ENCODE measurements at places on chromosomes 13 and 19.
A peak's percentile ranks its signal among the peaks of the same experiment; 100 is the strongest.

DNA sequence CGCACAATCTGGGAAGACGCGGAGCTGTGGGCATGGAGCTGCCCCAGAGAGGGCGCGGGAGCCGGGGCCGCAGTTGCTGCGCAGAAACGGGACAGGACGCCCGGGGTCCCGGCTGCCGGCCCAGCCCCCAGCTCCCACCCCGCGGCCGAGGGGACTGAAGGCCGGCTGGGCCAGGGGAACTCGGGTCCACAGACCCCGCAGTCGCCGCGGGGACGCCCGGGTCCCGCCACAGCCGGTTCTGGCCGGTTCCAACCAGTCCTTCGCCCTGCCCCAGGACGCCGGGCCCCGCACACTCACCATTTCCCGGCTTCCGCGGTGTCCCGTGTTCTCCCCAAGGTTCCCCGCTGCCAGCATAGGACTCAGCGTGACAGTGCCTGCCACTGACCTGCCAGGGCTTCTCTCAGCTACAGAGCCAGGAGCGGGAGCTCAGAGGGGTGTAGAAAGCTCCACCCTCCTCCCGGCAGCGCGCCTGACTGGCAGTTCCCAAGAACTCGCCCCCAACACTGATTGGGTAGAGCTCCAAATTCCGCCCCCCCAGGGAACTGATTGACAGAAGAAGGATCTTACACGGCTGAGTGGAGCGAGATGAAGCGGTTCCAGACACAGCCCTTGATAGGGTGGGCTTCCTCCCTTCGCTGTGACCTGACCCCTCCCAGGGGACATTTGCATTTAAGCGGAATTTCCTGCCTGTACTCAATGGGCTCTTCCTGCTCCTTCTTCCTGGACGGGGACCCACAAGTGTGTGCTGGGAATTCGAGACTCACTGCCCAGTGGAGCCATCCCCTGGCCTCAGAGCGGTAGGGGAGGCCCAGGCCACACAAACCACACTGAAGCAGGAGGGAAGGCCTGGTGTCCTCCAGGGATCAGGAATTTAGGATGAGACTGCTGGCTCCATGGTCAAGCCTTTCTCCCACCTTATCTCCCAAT lies at the start of gene ZNF442:
Gene ZNF442 (minus strand): TSS at position 448 of the 927 bp plus-strand sequence. CDS start 2,052 bp downstream, outside the sequence.
- peak; percentile 94 for DNase-seq

DNA sequence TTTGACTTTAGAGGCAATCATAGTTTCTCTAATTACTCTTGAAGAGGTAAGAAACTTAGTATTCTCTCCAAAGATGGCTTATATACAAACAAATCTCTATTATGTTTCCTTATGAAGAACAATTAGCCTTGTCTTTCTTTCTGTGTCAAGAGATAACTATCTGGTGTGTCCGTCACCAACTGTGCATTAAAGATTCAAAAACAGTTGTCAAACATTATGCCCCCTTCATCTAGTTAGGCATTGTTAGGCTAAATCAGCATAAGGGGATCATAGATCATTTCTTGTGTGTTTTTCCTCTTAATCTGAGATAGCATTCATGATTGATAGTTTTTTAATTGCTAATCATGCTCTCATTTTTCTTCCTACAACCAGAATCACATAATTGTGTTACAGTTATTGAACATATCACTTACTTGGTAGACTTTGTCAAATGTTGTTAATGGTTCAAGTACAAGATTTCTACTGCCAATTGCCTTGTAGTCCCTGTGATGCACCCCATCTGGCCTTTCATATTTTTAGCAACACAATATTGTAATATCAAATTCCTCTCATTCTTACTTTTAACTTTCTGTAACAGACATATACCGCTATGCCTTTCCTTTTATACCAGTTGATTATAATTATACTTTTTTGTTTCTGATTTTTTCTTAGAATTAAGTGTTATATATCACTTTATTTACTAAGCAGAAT lies 612.7 kb downstream of the SLITRK6 start:
- no peak for DNase-seq

DNA sequence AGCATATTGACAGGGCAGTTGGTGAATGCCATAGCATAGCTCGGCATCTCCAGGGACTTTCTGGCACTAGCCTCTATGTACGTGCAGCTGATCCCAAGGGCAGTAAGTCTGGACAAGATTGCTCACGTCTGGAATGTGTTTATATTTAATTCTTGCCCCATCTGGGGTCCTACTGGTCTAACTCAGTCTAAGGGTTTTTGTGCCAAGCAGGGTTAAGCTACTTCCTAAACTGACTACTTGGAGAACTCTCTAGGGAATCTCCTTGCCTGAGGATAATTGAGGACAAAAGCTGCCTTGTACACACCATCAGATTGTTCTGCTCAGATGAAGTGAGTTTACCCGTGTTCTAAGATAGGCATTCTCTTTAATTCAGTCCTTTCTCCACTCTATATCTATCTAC lies 358.1 kb downstream of the MYO16 start:
- DNase-seq: no peak

- peak; percentile 82 for DNase-seq
Measured at GRCh38 chr19:4327877-4328242, 10.8 kb downstream of the STAP2 start.

DNA sequence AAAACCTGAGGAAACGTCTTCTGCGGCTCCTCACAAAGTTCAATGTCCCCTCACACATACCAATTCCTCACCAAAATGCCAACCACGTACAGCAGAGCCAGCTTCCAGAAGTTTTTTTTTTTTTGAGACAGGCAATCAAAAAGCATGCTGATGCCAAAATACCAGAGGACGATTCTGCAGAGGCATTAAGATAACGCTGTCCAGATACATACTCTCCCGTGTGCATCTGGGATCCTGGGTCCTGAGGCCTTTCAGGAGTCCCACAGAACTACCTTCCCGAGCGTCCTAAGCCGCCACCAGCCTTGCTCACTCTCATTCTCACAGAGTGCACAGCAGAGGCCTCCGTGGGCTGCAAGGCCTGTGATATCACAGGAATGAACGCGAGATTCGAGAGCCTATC lies 5.0 kb downstream of the DCUN1D2 start:
- no peak for DNase-seq

GRCh38 chr13:50643060-50643459 lies 200.4 kb downstream of the DLEU7 start:
- no peak for DNase-seq

GRCh38 chr13:66842766-66843165 lies 387.4 kb downstream of the PCDH9 start:
- DNase-seq: no peak

GRCh38 chr13:20654156-20654555 lies 49.3 kb upstream of the IL17D start:
- no peak for DNase-seq

- DNase-seq: no peak
Measured at GRCh38 chr19:40326201-40326600, 22.0 kb downstream of the C19orf47 start.

DNA sequence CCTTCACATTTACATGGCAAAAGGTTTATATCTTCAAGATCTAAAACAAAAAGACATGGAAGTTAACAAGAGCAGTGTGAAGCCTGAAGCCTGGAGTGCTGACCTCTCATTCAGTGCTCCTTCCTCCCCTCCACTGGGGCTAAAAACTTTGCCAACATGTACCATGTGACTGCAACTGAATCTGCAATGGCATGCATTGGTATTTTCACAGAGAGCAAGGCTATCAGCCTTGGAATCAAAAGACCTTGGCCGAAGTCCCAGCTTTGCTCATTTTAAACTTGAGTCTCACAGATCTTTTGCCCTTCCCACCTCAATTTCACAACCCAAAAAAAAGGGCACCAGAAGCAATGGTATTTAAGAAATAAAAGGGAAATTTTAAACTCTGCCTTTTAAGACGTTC lies 325.1 kb downstream of the DCT start:
- no peak for DNase-seq

GRCh38 chr19:10412257-10412977 lies 7.9 kb upstream of the PDE4A start:
- DNase-seq: no peak

DNA sequence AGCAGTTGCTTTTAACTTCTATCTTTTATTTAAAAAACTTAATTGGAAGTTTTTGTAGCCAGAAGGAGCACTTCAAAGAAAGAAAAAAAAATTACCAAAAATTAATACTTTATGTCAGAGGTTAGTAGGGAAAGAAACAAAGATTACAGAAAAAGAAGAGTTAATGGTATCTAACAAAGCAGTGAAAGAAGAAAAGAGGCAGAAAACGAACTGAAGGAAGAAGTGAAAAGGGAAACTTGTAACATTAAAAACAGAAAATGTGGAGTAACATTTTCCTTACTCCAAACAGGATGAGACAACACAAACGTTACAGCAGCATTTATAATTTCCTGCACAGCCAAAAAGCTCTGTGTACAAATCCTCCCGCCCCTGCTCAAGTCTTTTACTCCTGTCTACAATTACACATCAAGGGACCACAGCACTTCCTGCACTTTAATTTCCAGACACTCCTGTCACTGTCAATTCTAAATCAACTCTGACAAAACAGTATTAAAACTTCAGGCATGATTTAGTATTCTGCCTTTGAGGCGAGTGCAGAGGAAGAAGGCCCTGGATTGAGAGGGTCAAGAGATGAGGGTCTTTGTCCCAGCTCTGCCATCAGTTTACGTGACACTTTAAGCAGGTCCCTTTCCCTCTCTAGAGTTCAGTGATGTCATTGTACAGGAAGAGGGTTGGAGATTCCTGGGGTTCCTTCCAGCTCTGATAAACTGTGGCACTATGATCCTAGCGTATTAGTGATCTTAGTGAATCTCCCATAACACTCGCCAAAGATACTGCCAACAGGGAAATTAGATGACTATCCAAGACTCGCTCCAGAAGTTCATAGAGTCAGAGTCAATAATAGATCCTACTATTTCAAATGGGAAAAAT lies 53.2 kb upstream of the LSM14A start:
- DNase-seq: no peak

- DNase-seq: no peak
Measured at GRCh38 chr13:37457612-37458011, 141.0 kb downstream of the POSTN start.

GRCh38 chr19:2416321-2417097 lies 10.9 kb downstream of the TIMM13 start:
- no peak for DNase-seq

DNA sequence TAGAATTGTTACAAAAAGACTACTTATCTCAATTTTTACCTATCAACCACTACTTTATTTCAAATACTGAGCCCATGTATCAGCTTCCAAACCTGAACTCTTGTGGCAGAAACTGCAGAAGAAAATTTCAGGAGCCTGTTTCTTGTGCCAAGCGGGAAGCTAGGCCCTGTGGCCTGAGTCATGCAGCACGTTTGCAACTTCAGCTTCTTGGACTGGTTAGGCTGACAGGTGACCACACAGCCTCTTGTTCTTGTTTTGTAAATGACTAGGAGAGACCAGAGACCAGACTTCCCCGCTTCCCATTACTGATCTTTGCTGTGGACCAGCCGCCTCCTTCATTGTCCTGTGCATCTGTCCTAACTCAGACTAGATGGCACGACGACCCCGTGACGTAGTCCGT lies 3.4 kb upstream of the LAMP1 start:
- no peak for DNase-seq

GRCh38 chr13:108263621-108264355 lies 5.7 kb upstream of the TNFSF13B start:
- no peak for DNase-seq

DNA sequence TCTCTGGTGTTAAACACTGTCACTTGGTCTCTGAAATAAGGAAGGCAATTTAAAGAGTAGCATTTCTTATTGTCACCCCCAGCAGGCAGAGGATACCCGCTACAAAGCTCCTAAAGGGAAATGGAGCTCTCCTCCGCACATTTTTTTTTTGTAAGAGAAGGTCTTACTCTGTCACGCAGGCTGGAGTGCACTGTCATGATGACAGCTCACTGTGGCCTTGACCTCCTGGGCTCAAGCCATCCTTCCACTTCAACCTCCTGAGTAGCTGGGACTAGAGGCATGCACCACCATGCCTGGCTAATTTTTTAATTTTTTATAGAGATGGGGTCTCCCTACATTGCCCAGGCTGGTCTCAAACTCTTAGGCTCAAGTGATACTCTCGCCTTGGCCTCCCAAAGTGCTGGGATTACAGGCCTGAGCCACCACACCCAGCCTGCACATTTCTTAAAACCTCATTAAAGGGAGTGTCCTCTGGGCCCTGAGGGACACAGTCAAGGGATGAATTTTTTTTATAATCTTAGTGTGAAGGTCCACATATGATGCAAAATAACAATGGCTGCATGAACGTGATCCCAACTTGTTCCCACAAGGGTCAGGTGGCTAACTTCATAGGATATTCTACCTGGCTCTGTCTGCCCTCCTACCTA lies 32.1 kb downstream of the SLC25A30 start:
- DNase-seq: no peak

DNA sequence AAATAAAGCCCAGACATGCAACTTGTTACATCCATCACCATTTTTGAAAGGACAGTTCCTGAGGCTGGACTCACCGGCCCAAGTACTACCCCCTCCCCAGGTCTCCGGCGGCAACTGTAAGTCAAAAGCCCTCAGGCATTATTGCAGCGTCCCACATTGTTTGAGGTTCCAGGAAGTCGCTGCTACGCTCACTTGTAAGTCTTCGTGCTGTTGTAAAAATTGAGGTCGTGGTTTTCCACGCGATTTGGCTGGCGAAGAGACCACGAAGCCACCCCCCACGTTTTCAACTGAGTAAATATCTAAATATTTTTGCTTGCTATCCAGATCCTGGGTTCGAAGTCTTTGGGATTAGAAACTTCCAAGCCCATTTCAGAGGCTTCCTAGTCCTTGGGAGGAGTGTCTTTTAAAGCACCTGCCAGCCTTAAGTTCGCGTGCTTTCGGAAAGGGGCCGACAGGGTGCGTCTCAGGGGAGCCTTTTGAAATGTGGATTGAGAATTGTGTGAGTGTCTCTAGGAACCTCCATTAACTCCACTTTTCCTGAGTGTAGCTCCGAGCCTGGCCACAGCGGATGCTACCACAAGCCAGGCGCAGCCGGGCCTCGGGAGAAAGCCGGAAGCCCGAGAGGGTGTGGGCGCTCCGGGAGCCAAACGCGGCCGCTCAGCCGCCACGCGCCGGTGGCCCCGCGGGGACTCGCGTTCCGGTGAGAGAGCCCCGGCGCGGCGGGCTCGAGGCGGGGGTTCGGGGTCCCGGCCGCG lies 434 bp upstream of the FNDC3A start:
- DNase-seq: peak; percentile 58

DNA sequence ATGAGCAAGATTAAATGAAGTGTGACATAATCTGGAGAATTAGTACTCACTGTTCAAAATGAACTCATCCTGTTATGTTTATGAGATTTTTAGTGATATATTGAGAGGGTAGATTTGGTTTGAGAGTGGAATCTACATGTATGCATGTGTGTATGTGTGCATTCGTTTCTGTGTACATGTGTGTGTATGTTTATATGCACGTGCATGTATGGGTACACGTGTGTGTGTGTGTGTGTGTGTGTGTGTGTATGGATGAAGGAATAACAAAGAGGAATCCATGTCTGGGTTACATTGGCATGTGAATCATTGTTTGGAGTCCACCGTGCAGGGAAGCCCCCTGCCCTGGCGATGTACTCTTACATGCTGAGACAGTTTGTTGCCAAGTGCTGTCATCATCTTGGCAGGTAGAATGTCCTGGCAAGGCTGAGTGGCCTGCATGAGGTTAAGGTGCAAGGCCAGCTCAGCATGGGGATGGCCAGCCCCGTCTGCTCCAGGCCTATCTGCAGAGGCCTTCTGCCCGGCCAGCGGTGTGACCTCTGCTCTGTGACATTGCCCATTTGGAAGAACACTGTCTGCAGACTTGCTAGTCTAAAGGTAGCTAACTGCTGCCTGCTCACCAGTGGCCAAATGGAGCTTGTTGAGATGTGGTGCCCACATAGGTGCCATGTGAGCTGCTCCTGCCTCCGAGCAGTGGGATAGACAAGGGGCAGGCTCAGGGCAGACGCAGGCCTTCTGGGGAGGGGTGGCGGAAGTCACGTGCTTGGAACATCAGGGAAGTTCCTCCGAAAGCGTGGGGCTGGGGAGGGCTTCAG lies 222.3 kb downstream of the TEX29 start:
- DNase-seq: no peak

- DNase-seq: no peak
Measured at GRCh38 chr13:42420304-42420703, 148.4 kb downstream of the AKAP11 start.
